Tibial nerve (tissue), 4 donors: ENCODE measurements at places on chromosomes 2 and 18. TPM values are rescaled to one million over a fixed set of nuclear protein-coding genes. Genes with fewer than 3 reads are reported as not detected.

GRCh38 chr2:69185807-69186206, 172.8 kb downstream of the ANTXR1 start:
- DNase-seq: no peak

KLHL30 gene
- total RNA-seq: 2.1 TPM

DNA sequence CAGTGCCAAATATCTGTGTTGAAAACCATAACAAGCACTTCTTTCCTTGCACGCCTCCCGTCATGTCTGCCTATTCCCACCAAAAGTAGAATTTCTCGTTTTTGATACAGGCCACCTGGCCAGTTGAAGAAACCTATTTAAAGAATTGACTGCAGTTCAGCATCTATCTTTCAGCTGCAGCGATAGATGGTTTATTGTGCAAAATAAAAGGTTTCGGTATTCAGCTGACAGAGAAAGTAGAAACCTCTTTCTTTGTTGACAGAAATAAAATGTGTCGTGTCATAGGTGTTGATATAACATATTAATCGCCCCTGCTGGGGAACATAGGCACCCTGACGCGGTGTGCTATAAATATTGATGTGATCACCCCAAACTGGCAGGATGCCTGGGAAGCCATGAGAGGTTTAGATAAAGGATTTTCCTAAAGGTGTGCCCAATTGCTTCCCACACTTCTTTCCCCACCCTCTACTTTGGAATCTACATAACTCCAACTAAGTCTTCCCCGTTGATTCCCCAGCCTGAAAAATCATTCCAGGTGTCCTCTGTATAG, 570.4 kb downstream of the CCDC85A start:
- DNase-seq: no peak

DNA sequence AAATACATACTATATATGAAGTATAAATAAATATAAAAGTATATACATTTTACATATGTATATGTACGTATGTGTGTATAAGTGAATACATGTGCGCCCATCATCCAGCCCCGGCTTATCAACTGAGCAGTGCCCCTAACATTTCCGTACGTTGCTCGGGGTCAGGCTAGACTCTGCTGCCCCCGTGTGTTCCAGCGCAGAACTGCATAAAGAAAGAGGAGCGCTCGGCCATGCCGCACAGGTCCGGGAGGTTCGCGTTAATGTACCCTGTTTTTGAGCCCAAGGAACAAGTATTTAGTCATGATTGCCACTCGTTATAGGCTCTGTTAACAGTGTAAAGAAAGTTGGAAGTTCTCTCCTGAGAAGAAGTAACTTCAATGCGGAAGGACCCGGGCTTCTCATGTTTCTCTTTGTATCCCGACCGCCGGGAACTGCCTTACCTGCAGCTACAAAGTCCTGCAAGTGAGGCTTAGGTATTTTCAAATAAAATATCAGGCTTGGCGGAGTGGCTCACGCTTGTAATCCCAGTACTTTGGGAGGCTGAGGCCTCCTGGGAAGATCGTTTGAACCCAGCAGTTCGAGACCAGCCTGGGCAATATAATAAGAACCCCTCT, 55.7 kb downstream of the CD8B2 start:
- peak; percentile 85 for DNase-seq

- no peak for DNase-seq
These were observed 171.2 kb upstream of the MYO3B start for GRCh38 chr2:170006587-170007325.

NEB gene
- 1.4 TPM for total RNA-seq

GRCh38 chr18:57959278-57959677, 84.7 kb upstream of the NEDD4L start:
- no peak for DNase-seq

DNA sequence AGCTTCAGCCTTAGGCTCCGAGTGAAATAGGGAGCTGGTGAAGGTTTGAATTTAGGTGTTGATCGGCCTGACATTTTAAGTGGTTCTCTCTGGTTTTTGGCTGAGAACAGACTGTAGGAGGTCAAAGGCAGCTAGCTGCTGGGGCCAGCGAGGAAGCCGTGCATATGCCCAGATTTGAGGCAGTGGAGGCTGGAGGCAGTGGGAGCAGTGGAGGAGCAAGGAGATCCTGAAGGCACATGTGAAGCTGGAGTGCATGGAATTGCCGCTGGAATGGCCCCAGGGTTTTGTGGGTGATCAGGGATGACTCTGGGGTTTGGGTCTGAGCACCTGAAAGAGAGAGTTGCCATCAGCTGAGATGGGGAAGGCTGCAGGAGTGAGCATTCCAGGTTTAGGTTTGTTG, 25.1 kb downstream of the STEAP3 start:
- no peak for DNase-seq

- DNase-seq: no peak
These were observed 117.1 kb downstream of the PRKRA start for GRCh38 chr2:178333851-178334250.

RTP5 gene
- total RNA-seq: not detected

GRCh38 chr2:71643674-71644357, 190.5 kb downstream of the DYSF start:
- DNase-seq: no peak
